ENCODE measurements at places on chromosomes 13 and 19. TPM values are rescaled to one million over a fixed set of nuclear protein-coding genes. Genes with fewer than 3 reads are reported as not detected.

Gene OR10H1
- not detected for total RNA-seq

Gene NXNL1
- not detected for total RNA-seq

Gene BCAM
- total RNA-seq: 62.3 TPM

Gene C1QTNF9B
- total RNA-seq: not detected

Gene ICAM5
- 0.09 TPM for total RNA-seq

Gene C19orf18
- total RNA-seq: not detected

Gene PAK4
- 17.4 TPM for total RNA-seq

Gene SLC25A41
- not detected for total RNA-seq

Gene NMRK2
- total RNA-seq: not detected

Gene ANO8
- 6.8 TPM for total RNA-seq

Gene NLRP11
- total RNA-seq: 0.05 TPM

Gene FCER2
- not detected for total RNA-seq

Gene ZNF878
- 0.17 TPM for total RNA-seq

Gene MOB3A
- total RNA-seq: 26.4 TPM

Gene KCNK6
- 10.2 TPM for total RNA-seq

Gene ZNF583
- total RNA-seq: 4.0 TPM

Gene ZNF90
- 0.84 TPM for total RNA-seq

Gene PCSK4
- 1.1 TPM for total RNA-seq

Gene HSD17B14
- 1.5 TPM for total RNA-seq

Gene GFY
- not detected for total RNA-seq

Gene SHISA2
- total RNA-seq: 1.1 TPM

Gene SIGLEC12
- not detected for total RNA-seq

Gene PCDH9
- 0.68 TPM for total RNA-seq

Gene JSRP1
- total RNA-seq: not detected

Gene SOX1
- total RNA-seq: not detected

Gene OR4F17
- total RNA-seq: not detected

Gene C5AR1
- total RNA-seq: not detected

Gene CYP2A7
- not detected for total RNA-seq

Gene ARHGAP33
- total RNA-seq: 4.7 TPM

Gene SIX5
- total RNA-seq: 9.8 TPM

Gene ZNF790
- total RNA-seq: 11.9 TPM

Gene SMIM44
- not detected for total RNA-seq

Gene FAM124A
- 9.7 TPM for total RNA-seq

Gene MAN2B1
- 66.4 TPM for total RNA-seq

Gene PRKCG
- total RNA-seq: 0.17 TPM

Gene KCNRG
- total RNA-seq: 4.0 TPM

Gene CFD
- total RNA-seq: not detected

Gene CCNE1
- total RNA-seq: 5.3 TPM

Gene ZNF177
- 3.1 TPM for total RNA-seq

Gene DENND1C
- not detected for total RNA-seq

Gene PPP1R13L
- total RNA-seq: 21.0 TPM

Gene SYNE4
- total RNA-seq: 0.17 TPM

Gene C1QTNF9
- total RNA-seq: not detected

Gene MUC16
- under 0.01 TPM for total RNA-seq

Gene TMC4
- total RNA-seq: 0.14 TPM

Gene FOXA3
- 0.14 TPM for total RNA-seq

Gene DCLK1
- total RNA-seq: 38.1 TPM

Measured in dermis blood vessel endothelial cell (primary cell).